Right ventricle myocardium superior (tissue), 1 donor: ENCODE measurements at places on chromosomes 7 and 10.

GRCh38 chr7:128165927-128166420, 75.1 kb upstream of the LEP start:
- DNase-seq = no peak

GRCh38 chr7:149448961-149449360, 11.9 kb downstream of the ZNF777 start:
- DNase-seq = no peak

DNA sequence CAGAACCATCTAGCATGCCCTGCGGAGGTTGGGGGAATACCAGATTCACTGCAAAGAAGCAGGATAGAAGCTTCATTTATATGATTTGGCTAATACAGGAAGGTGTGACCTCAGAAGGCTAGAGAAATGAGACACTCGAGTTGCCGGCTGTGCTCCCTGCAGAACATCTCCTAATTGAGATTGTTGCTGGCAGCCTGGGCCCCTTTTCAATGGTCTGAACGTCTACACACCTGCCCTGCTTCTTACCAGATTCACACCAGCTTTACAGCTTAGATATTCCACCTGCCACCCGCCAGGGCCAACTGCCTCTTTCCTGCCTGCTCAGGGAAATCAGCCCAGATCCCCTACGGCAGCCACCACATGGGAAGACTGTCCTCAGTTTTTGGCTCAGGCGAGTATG, 475.3 kb upstream of the AUTS2 start:
- no peak for DNase-seq

- DNase-seq = no peak
Measured at GRCh38 chr7:90804370-90804769, 208.2 kb downstream of the CDK14 start.

DNA sequence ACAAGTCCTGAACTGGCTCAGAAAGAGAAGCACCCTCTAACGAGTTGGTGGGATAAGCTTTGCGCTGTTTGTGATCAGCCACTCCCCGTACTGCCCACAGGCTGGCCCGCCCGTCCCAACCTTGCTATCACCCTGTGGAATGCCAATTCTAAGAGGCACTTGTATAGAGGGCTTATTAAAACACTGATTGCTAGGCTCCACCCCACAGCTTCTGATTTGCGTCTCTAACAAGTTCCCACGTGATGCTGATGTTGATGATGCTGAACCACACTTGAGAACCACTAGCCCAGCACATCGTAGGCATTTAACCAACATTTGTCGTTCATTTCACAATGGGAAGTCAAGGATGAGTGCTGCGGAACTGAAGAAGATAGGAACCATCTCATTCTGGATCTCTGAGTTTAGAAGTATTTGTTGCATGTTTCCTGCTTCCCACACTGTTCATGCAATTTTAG, 12.7 kb upstream of the GSAP start:
- no peak for DNase-seq

- DNase-seq = no peak
Measured at GRCh38 chr10:48659790-48660189, 24.9 kb upstream of the WDFY4 start.

DNA sequence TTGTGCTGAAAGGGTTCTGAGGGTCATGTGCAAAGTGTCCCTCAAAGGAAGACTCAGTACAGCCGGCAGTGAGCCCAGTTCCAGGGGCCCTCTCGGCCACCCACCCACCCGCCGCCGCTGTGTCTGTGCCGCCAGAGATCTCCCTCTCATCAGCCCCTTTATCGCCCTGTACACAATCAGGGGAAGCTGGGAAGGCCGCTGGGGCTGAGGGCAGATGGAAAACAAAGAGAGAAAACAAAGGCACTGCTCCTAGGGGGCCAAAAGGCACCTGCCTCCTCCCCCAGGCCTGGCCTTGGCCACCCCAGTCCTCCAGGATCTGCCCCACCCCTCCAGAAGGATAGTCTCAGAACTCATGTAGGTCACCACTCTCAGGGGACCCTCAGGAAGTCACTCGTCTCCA, 67.0 kb downstream of the ZMIZ1 start:
- DNase-seq = no peak

DNA sequence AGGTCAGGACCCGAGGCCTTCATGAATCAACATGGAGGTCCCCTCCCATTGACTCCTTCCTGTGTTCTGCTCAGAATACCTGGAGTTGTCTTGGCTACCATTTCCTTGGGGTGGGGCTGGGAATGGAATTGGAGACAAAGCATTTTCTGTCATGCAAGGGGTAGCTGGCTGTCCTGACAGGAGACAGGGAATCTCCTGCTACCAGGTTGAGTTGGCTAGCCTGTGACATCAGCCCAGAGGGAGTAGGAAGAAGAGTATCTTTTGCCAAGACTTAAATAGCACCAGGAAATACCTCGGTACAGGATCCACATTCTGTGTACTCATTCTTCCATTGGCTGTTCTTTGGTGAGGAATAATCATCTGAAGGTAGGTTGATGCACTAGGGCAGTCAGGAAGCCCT, 4.9 kb downstream of the ZDHHC16 start:
- no peak for DNase-seq

GRCh38 chr10:9877978-9878377, 1139.7 kb upstream of the CELF2 start:
- no peak for DNase-seq

DNA sequence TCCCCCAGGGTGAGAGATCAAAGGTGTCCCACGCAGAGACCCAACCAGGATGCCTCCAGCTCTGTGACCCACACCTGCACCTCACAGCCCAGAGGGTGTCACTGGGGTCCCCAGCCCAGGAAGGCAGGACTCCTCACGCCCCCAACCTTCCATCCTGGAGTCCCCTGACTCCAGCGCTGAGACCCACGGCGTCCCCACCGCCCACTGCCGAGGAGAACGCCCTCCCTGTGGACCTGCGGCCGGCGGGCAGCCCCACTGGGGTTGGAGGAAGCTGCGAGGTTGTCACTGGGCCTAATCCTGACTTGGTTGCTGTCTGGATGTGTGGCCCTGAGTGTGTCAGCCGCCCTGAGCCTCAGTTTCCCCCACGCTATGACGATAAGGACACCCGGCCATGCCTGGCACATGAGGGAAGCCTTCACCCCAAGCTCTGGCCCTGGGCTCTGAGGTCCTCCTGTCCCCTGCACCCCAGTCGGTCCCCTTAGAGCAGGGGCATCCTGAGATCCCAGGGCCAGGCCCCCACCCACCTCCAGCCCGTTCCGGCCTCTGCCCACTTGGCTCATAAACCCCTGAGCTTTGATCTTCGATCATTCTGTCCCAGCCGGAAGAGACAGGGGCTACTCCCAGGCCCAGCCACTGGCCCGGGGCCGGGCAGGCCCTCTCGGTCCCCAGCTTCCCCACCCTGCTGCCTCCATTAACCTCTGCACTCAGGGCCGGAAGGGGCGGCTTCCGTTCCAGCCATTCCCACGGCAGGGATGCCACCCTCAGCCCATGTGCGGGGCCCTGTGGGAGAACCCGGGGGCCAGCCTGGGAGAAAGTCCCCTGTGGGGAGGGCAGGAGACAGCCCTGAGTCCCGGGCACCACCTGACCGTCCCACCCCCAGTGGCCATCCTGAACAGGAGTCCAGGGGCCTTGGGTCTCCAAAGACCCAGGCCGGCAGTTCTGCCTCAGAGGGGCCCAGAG, 113.2 kb downstream of the MICALL2 start:
- DNase-seq = peak; percentile 29

DNA sequence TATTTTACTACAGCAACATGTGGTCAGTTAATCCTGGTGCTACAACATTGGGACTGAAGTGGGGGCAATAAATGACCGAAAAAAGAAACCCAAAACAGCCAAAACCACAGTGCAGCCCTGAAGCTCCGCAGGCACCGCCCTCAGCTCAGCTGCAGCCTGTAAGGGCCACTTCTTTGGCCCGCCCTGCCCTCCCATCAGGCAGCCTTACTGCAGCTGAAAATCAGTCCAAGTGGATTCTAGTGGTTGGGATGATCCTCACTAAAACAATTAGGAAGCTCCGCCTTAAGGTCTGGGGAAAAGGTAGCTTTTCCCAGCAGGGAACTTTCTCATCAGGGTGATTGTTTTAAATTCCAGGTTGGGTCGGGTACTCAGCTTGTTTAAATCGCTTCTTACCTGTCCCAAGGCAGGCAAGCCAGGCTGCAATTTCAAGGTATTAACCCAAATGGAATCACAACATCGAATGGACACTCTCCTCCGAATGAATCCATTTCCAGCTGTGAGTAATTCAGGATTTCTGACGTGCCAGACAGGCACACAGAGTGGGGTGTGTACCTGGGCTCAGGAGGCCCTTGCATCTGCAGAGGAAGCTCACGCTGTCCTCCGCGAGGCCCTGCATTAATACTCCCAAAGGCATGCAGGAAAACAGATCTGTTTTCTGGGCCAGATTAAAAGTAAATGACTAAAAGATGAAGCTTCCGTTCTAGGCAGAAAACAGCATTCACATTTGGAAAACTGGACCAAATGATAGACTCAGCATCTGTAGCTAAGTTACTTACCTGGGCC, 104.3 kb downstream of the CREB5 start:
- no peak for DNase-seq

GRCh38 chr7:105387508-105388355, 989 bp downstream of the SRPK2 start:
- DNase-seq = peak; percentile 75

- DNase-seq = no peak
Measured at GRCh38 chr7:74217455-74218342, 7.9 kb downstream of the LAT2 start.

DNA sequence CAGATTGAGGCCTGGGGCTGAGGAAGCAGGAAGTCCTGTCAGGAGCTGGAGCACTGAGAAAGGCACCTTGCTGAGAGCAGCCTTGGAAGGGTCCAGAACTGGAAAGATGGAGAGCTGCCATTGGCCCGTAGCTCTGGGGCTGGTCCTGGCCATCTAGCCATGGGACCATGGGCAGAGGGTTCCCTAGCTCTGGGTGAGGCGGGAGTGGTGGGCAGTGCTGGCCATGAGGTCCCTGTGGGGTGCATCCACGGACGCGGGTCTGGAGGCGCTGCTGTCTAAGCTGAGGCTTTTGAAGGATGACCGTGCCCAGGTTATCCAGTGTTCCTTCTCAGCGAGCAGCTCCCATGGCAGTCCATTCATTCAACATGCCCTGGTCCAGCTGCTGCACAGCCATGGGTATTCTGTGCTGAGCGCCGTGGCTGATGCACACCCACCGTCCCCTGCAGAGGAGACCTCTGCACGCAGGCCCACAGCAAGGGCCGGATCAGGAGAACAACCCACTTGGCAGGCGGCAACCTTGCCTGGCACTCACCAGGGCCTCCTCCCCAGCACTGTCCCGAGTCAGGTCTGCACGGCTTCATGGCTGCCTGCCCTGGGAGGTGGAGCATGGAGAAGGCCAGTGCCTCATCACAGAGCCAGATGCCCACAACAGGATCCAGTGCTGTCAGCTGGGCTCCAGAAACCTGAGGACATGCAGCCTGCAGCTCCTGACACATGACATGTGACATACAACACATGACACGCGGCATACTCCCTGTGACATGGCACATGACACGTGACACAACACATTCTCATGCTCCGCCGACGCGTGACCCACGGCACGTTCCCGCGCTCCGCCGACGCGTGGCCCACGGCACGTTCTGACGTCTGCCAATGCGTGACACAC, 121.9 kb downstream of the INPP5A start:
- DNase-seq = peak; percentile 86

GRCh38 chr10:100327718-100328009, 2.4 kb downstream of the PKD2L1 start:
- DNase-seq = no peak

DNA sequence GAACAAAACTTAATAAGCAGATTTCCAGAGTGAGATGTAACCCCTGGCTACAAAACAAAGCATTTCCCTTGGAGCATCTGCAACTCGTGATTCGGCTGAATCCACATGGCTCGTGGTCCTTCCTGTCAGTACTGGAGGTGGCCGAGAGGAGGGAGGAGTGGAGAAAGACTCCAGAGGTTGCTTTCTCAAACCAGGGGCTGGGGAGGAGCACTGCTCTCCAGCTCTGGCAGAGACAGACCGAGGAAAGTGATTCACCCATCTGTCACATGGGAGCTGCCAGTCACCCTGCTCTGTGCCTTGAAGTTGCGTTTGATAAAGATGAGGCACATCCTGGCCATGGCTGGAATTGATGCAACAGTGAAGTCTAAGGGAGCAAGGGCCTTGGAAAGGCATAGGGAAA, 72.7 kb downstream of the COL13A1 start:
- DNase-seq = no peak

GRCh38 chr10:48399551-48399950, 93.1 kb downstream of the MAPK8 start:
- no peak for DNase-seq

GRCh38 chr7:76411626-76412025, 2.1 kb upstream of the SSC4D start:
- DNase-seq = no peak

DNA sequence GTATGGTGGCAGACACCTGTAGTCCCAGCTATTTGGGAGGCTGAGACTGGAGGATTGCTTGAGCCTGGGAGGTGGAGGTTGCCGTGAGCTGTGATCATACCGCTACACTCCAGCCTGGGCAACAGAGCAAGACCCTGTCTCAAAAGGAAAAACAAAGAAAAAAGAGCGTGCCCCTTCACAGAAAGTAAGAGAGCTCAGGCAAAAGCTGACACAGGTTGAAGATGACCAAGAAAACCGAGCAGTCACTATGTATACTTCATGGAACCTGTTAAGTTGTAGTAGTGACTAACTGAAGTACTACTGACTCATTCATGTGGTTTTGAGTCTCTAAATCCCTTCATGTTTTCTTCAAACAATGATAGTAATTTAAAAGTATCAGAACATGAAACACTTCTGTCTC, 1.2 kb upstream of the PRRT4 start:
- no peak for DNase-seq

- DNase-seq = no peak
Measured at GRCh38 chr7:151616443-151617213, 96.9 kb upstream of the RHEB start.

GRCh38 chr10:45456822-45457221, 82.8 kb downstream of the ALOX5 start:
- DNase-seq = no peak

- no peak for DNase-seq
Measured at GRCh38 chr7:44881610-44882009, 3.7 kb downstream of the PURB start.

DNA sequence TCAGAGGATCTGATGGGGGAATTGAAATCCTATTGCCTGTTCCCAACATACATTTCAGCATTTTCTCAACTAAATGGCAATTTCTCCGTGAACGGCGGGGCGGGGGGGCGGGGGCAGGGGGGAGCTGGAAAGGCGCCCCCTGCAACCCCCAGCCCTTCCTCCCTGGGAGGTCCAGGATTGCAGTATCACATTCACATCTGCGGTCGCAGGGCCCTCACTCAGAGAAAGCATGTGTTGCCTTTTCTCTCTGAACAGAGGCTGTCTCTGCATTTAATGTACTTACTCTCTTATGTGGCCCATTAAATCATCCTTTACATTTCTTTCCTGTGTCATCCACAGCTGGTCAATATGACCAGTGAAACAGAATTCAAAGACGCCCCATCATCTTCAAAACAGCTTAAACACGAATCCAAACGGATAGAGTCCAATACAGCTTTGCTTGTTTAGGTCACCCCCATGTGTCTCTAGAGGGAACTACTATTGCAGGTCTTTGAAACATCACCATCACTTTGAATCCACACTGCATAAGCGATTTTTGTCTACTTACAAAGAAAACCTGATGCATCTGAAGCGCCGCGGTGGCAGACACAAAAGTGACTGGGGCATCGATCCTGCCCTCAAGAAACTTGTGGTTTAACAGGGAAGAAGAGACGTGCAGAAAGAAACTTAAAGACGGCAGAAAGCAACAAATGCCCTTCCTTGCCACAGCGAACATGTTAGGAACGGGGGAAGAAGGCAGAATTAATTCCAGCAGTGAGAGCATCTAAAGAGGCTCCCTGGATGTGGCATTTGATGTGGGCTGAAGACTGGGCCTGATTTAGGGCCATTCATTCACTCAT, 17.0 kb upstream of the ECHDC3 start:
- no peak for DNase-seq

- DNase-seq = no peak
Measured at GRCh38 chr10:89954061-89954460, 252.7 kb downstream of the KIF20B start.
